Left lung (tissue), 14 donors: ENCODE measurements at places on chromosomes 3 and 15. TPM values are rescaled to one million over a fixed set of nuclear protein-coding genes. Genes with fewer than 3 reads are reported as not detected.

STAC gene
- total RNA-seq = 16.7 TPM

GOLGA8T gene
- not detected for total RNA-seq

ASB7 gene
- total RNA-seq = 10.8 TPM

RFTN1 gene
- total RNA-seq = 85.1 TPM

ERICH6 gene
- total RNA-seq = not detected

RNU5B-1 gene
- total RNA-seq = not detected

BCL2A1 gene
- total RNA-seq = 99.2 TPM

AGBL1 gene
- 0.32 TPM for total RNA-seq

OXSM gene
- 8.6 TPM for total RNA-seq

HYAL1 gene
- total RNA-seq = 37.5 TPM
